C1 segment of cervical spinal cord (tissue), 14 donors: ENCODE measurements at places on chromosomes 13 and 19.

DNA sequence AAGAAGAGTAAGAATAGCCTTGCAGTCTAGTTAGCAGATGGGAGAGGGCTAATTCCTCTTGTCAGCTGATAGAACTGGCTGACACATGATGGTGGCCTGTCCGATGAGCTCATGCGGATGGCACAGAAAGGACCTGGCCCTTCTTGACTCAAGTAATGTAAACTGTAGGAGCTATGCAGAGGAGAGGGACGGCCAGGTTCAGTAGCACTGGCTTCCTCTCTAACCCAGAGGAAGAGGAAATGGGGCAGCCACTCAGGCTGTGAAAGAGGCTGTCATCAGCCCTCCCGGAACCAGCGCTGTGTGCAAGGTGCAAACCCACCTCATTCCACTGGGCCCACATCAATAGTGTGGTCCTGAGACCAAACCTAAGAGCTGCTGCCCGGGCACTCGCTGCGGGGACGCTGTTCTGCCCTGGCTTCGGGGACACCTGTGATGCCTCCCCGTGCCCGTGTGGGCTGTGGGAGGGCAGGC lies 30.8 kb upstream of the USE1 start:
- no peak for DNase-seq

- no peak for DNase-seq
Measured at GRCh38 chr19:42081584-42082203, 5.7 kb downstream of the ZNF574 start.

- DNase-seq: no peak
Measured at GRCh38 chr19:2303211-2303798, 4.6 kb downstream of the LINGO3 start.

DNA sequence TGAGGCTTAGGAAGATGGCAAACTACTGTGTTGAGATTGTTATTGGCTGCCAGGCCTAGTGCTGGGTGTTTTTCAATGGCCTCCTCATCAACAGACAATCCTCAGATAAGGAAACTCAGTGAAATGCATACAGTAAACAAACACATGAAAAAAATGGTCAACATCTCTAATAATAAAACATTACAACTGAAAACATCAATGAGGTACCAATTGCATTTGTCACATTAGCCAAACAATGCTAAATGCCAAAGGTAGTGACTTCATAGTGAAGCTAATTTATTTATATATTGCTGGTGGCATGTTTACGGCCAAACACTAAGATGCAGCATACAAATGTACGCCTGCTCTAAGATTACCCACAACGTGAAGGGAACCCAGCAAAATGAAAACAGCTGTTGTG lies 224.0 kb upstream of the UBL3 start:
- DNase-seq: no peak

DNA sequence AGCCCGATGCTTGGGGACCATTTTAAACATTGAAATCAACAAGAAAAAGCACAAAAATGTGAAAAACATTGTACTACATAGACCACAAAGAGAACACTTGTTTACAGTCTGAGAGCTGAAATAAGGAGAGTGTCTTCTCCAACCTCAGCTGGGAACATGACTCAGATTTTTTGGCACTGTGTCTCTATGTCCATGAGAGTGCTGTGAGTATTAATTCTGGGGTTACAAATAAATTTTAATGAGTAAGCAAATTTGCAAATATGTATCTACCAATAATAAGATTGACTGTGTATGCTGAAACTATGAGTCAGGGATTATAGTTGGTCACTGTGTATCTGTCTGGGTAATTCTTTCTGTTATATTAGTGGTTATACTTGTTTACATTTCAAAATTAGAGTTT lies 174.0 kb downstream of the DCT start:
- DNase-seq: no peak

- DNase-seq: peak; percentile 6
Measured at GRCh38 chr13:30569901-30570576, 47.7 kb upstream of the USPL1 start.

GRCh38 chr19:47309038-47309437 lies 623 bp upstream of the C5AR1 start:
- DNase-seq: no peak

DNA sequence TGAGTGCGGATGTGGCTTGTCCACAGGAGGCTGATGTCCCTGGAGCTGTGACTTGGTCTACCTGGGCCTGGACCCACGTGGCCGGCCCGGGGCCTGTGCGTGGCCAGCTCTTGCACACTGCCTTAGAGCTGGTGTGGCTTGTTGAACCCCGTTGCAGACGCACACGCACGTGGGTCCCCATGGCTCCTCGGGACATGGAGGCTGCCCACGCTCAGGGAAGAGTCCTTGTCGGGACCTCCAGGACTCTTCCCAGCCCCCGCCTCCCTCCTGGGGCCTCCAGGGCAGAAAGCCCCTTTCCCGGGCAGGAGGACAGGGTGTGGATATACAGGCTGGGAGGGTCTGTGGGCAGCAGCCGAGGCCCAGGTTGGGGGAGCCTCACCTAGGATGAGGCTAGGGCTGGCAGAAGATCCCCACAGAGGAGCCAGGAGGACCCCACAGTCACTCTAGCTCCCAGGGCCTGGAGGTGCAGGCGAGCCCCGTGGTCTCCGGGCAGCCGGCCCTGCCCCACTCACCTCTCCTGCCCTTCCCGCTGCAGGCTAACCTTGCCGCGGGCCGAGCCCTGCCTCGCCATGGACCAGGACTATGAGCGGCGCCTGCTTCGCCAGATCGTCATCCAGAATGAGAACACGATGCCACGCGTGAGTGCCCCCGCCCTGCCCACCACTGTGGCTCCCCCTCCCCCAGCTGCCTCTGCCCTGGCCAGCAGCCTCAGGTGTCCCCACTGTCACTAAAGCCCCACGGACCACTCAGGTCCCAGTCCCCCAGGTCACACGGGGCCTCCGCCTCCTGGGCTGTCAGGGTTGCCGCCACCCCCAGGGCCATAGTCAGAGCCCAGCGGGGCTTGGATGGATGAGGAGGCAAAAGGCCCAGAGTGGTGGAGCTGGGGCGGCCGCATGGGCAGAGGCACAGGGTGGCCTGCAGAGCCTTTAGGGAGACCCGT lies 16.3 kb upstream of the TEKTIP1 start:
- no peak for DNase-seq

DNA sequence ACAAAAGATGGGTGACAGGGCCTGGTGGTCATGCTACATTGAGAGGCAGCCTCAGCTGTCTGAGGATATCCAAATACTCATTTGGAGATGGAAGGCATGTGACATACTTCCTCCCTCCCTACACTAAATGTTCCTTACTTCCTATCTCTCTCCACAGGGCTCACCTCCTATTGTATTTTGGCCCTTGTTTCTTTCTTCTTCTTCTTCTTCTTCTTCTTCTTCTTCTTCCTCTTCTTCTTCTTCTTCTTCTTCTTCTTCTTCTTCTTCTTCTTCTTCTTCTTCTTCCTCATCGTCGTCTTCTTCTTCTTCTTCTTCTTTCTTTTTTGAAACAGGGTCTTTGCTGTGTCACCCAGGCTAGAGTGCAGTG lies 71.8 kb upstream of the POMP start:
- DNase-seq: no peak

DNA sequence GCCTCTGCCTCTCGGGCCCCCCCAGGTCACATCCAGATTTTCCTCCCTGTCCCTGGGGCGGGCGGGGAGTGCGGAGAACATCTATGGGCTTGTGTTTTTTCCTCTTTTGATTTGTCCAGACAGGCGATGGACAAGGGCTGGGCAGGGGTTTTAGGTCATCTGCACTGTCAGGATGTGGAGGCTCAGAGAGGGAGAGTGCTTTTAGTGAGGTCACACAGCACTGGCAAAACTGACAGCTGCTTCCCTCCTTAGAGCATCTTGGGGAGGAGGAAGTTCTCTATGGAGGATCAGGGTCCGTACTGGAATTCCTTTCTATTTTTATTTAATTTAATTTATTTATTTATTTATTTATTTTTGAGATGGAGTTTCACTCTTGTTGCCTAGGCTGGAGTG lies 38.9 kb downstream of the NFIC start:
- DNase-seq: no peak

GRCh38 chr13:63851526-63851925 lies 2435.9 kb upstream of the PCDH20 start:
- no peak for DNase-seq

- DNase-seq: no peak
Measured at GRCh38 chr13:49086722-49087121, 111.0 kb downstream of the FNDC3A start.

- DNase-seq: no peak
Measured at GRCh38 chr13:46906405-46906804, 9.6 kb upstream of the HTR2A start.

DNA sequence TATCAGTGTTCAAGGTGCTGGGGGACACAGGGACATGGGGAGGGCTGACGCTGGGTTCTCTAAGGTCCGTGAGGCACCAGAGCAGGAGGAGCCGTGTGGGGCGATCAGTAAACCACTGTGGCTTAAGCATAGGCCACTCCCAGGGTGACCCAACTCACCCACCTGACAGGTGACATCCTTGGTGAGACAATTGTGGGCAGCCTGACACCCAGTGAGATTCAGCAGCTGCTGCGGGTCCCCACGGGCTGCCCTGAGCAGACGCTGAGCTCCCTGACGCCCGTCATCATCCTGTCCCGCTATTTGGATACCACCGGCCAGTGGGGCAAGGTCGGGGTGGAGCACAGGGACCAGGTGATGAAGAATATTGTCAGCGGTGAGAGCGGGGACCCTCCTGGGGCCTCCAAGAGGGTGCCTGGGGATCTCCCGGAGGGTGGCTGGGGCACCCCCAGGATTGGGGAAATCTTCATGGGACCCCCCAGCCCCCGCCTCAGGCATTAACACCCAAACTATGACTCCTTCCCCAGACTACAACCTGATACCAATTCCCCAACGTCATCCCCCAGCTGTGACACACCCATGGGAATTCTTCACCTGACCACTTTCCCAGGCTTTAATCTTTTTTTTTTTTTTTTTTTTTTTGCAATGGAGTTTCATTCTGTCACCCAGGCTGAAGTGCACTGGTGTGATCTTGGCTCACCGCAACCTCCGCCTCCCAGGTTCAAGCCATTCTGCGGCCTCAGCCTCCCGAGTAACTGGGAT lies 33.3 kb upstream of the SHFL start:
- DNase-seq: no peak

- no peak for DNase-seq
Measured at GRCh38 chr19:49111218-49111998, 2.8 kb upstream of the LIN7B start.

GRCh38 chr13:35796623-35797022 lies 320.1 kb upstream of the MAB21L1 start:
- DNase-seq: no peak

GRCh38 chr13:30496147-30496546 lies 30.4 kb upstream of the HMGB1 start:
- DNase-seq: no peak

GRCh38 chr13:33832872-33833271 lies 14.9 kb downstream of the RFC3 start:
- DNase-seq: no peak

DNA sequence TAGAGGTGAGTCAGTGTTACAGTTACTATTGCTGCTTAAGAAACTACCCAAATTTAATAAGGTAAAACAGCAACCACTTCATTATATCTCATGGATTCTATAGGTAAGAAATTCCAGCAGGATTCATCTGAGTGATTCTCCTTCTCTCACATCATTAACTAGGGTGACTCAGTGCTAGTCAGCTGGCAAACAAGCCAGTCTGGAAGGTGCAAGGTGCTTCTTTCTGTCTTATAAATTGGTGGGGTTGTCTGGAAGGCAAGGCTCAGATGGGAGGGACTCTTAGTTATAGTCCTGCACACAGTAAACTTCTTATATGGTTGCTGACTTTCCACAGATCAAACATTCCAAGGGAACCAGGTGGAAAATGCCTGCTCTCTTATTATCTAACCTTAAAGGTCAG lies 484.5 kb downstream of the GPC5 start:
- no peak for DNase-seq

GRCh38 chr19:47726467-47726866 lies 13.2 kb downstream of the EHD2 start:
- no peak for DNase-seq

DNA sequence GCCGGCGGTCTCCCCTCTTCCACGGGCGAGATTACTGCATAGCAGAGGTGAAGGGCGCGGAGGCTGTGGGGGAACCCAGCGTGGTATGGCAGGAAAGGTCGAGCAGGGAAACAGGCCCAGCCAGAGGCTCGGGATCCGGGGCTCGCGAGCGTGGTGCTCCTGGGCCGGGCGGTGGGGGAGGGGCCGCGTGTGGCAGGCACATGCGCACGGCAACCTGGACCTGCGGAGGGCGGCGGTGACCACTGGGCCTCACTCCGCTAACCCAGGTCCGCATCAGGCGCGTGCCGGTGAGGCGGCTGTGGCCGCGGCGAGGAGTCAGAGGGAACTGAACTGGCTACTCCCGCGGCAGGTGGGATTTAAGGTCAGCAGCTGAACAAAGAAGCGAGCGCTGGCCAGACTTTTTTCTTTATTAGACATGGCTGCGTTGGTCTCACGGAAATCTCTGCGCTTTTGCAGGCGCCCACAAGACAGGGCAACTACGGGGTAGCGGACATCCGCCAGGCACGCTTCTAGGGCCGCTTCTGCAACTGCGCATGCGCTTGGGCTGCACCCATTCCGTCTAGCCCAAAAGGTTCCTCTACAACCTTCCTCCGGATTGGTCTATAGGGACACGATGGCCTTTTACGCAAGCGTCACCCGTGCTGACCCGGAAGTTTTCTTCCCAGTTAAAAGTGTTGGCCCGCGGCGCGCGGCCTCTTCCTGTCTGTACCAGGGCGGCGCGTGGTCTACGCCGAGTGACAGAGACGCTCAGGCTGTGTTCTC lies at the start of gene RPS5:
Gene RPS5, plus strand, starts transcription at position 694 of the 762 bp plus-strand sequence. CDS start 869 bp downstream, outside the sequence.
- peak; percentile 92 for DNase-seq

- DNase-seq: no peak
Measured at GRCh38 chr19:51127032-51127431, 2.3 kb downstream of the SIGLEC9 start.

- DNase-seq: no peak
Measured at GRCh38 chr19:2083174-2083854, 12.8 kb downstream of the MOB3A start.

DNA sequence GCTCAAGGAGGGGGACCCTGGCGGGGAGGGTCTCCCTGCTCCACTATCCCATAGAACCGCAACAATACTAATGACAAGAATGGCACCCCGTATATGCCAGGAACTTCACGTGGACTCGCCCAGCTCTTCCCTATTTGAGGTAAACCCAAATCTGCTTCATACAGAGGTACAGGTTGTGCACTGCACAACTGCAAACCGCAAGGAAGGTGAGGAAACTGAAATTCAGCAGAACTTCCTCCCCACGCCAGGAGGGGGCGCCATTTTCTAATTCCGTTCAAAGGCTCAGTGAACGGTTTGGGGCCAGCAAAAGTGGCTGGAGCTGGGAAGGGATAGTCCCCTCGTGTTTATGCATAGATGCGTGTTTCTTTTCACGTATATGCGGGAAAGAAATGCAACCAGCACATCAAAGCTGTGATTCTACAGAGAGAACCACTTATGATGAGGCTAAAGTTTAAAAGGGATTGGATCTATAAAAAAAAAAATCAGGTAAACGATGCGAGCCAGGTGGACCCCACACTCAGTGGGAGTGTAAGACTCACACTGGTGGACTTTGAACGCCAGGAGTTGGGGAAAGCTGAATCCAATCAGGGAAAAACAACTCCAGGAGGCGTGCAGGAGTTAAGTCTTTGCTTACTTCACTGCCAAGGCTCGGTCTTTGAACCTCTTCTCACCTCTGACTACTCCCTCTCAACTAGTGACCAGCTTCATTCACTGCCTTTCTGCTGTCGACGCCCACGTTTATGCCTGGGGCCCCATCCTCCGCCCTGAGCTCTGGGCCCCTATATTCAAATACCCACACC lies 20.3 kb downstream of the C19orf81 start:
- peak; percentile 13 for DNase-seq
